NCI-H1048 (cell line): ENCODE measurements at places on chromosomes 2 and 18.
A peak's percentile ranks its signal among the peaks of the same experiment; 100 is the strongest.

DNA sequence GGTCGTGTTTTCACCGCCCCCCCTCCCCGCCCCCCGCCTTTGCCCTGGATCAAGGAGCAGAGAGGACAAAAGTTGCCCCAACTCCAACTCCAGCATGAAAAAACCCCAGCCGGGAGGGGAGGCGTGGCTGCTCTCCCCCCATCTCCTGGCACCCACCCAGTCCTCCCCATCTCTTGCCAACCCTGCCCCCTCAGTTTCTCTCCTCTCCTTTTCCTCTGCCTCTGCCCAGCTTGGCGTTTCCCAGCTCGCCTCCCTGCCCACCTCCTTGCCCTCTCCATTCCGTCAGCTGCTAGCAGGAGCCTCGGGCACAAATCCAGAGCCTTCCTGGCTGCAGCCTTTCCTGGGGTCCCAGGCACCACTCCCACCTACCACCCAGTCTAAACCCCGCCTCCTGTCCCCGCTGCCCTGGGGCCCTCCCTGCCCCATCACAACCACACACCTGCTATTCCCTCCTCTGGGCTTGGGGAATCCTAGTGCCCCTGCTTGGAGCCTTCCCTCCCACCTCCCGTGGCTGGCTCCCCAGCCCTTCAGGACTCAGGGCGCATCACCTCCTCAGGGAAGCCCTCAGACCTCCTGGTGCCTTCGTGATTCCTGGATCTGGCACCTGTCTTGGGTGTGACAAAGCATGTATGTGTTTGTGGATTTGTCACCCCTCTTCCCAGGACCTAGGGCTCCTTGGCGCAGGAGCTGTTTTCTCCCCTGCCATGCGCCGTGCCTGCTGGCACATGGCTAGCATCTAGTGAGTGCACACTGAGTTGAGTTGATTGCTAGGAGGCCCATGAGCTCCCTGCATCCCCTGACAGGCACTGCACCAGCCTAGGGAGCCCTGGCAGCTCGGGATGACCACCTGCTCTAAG is 209.1 kb downstream of the TFCP2L1 start:
- DNase-seq = no peak

GRCh38 chr2:176446718-176447414 is 177.6 kb downstream of the MTX2 start:
- DNase-seq = no peak

- no peak for DNase-seq
Measured at GRCh38 chr2:215973954-215974699, 39.2 kb downstream of the MREG start.

GRCh38 chr2:142571934-142572333 is 305.5 kb upstream of the KYNU start:
- no peak for DNase-seq

DNA sequence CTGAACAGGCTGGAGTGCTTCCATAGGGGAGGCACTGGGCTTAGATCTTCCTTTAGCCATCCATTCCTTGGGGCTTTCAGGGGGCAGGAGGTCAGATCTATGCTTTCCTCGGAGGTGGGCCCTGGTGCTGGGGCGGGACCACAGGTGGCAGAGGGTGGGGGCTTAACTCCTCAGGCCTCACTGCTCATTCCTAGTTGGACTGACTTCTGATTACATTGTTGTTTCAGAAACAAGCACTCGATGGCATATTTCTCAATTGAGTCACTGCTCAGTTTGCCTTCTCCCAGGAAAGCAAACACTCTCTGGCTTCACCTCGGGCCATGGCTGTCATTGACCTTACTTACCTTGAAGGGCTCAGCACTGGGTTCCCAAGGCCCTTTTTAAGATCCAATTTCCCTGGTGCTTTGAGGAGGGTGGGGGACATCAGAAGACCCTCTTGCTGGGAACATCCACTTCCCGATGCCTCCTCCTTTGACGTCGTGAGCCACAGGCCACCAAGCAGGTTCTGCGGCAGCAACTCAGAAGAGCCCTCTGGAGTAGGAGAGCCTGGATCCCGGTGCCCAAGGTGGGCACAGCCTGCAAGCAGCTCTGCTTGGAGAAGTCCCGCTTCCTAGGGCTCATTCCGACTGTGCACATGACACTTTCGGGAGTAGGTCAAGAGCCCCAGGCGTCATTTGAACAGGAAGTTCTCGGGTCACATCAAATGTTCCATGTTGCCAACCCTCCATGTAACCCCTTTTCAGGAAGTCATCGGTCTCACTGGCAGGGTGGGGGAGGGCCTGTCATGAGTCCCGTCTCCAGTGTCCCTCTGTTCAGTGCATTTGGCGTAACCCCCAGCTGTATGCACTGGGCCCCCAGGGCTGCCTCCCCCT is 40.6 kb downstream of the SDC1 start:
- no peak for DNase-seq

- peak; percentile 77 for DNase-seq
Measured at GRCh38 chr2:191218292-191218898, 26.8 kb upstream of the MYO1B start.

DNA sequence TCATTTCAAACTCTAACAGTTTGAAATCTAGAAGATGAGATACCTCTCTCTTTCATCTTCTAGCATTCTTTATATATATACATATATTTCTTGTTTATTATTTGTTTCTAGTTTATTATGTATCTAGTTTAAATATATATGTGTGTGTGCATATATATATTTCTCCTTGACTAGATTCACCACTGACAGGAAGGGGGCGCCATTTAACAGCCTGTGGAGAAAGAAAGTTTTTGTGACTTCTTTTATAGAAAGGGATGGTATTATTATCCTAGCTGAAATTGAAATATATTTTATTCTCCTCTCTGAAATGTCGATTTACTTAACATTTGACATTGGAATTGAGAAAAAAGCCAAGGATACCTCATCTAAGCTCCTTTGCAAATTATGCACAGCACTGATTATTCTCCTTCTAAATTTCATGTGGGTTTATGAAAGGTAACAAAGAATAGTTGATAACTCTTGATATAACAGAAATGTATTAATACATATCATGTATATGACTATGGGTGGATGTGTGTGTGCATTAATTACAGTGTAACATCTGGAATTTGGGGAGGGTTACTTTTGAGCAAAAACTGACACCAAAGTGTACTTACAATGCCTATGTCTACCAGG is 160.7 kb upstream of the NT5C1B start:
- peak; percentile 62 for DNase-seq

DNA sequence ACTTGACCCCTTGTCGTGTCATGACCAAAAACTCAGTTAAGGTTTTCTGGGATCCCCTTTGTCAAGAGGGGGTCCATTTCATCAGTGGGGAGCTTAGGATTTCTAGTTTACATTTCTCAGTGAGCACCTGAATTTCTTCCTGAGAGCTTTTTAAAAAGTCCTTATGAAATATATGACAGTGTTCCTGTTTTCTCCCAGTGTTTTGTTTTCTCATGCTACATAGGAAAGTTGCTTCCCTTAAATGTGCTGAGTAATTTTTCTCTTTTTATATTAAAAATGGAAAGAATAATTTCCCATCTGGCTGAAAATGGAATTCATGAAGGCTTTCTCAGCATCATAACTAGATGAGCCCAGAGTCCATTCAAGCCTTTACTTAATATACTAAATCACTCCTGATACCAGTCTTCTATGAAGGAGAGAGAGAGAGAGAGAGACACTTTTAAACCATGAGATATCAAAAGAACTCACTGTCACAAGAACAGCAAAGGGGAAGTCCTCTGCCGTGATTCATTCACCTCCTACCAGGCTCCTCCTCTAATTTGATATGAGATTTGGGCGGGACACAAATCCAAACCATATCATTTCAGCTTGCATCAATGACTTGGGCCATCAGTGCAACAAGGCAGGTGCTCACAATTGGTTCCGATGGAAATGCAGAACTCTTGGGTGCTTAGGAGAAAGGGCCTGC is 61.1 kb downstream of the XRCC5 start:
- DNase-seq = no peak

GRCh38 chr2:149028377-149028776 is 10.1 kb upstream of the LYPD6B start:
- DNase-seq = no peak

GRCh38 chr2:3078684-3079083 is 298.9 kb downstream of the EIPR1 start:
- no peak for DNase-seq

DNA sequence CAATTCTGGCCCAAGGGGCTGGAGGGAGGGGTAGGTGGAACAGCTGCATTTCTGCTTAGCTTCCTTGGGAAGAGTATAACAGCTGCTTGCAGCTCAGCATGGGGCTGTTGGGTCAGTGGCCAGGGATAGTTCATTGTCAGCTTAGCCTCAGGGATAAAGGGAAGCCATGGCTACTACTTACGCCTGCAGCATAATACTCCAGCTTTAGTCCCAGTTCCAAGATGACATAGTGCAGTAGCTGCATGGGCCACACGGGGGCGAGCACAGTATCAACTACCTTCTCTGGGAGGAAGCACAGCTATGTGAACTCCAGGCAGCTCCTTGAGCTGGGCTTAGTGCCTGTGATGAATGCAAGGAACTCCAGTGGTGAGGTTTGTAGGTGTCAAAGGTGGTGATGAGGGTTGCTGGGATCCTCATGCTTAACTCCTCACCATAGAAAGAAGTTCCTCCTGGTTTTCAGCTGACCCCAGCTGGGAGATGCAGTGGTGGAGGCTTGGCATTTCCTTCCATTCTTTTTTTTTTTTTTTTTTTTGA is 35.4 kb upstream of the RHOB start:
- DNase-seq = peak; percentile 23
